T-helper 2 cell (primary cell): ENCODE measurements at places on chromosomes 1 and 21.

GRCh38 chr1:26378088-26378878 is 5.7 kb upstream of the ZNF683 start:
- no peak for DNase-seq

DNA sequence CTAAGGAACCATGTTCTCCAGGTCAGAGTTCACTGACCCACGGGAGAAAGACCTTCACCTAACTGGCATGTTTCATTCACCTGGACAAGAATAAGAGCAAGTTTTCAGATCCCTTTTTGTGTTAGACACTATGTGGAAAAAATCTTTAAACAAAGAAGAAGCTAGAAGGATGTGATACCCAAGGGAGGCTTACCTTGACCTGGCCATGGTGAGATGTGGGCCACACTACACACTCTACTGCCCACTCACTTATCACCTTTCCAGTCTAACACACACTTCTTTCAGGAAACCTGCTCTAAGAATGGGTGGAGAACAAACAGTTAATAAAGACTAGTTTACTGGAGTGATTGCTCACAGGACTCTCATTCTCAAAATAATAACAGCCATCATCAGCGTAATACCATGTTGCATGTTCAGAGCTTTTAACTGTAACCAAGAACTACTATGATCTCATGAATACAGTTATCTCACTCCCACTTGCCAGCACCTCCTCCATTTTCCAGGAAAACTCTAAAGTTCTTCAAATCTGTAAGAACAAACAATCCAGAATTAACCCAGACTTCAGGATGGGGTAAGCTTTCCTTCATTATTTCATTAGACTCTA is 1.4 kb downstream of the RGS8 start:
- no peak for DNase-seq

DNA sequence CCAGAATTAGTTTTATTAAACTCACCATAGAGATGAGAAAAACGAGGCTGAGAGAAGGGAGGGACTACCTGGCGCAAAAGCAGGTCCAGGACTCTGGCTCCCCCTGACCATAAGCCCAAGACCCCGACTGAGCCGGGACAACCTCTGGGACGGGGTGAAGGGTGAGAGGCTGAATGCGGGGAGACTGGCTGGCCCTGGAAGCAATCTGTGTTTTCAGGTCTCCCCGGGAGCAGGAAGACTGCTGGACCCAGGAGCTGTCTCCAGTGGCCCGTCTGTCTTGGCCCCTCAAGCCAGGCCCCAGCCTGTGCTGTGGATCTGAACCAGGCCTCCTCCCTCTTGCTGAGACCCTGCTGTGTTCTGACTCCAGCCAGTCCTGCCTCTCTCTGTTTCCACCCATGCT is 240.8 kb downstream of the TRABD2B start:
- no peak for DNase-seq

- no peak for DNase-seq
Observed at GRCh38 chr1:218384581-218384993, 39.5 kb downstream of the TGFB2 start.

DNA sequence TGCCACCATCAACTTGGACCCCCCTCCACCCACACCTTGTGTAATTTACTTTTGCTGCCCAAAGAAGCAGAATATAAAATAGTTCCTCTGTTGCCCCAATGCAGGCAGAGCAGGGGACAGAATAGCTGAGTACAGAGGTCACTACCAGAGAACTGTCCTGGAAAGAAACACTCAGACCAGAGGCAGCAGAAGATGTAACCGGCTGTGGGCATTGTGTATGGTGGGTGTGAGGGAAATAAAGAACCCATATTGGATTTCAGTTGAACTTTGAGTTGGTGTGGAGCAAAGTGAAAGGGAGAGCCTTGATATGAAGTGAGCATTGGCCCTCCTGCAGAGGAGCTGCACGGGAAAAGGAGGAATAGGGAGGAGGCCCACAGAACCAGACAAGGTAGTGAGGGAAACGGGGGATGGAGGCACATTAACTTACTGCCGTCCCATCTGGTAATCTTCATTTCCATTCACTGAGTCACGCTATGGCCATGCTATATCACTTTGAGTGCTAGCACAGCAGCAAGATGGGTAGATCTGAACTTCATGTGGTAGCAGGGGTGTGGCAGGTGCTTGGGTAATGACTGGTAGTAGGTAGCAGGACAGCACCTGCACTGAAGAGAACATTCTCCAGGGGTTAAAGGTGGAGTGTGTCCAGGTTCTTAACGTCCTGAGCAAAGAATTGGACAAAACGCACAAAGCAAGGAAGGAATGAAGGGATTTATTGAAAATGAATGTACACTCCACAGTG is 56.3 kb upstream of the FBXO28 start:
- DNase-seq = no peak

DNA sequence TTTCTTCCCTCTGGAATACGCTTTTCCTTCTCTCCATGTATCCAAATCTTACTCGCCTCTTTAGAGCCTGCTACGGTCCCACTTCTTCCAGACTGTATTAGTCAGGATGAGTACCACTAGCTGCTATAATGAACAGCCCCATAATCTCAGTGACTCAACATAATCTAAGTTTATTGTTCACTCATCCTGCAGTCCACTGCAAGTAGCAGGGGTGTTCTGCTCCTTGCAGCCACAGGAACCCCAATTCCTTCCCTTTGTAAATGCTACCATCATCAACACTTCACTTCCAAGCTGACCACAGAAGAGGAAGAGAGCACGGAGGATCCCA is 18.1 kb upstream of the LDLRAP1 start:
- no peak for DNase-seq

GRCh38 chr1:63807046-63807445 is 33.2 kb downstream of the ROR1 start:
- DNase-seq = no peak

DNA sequence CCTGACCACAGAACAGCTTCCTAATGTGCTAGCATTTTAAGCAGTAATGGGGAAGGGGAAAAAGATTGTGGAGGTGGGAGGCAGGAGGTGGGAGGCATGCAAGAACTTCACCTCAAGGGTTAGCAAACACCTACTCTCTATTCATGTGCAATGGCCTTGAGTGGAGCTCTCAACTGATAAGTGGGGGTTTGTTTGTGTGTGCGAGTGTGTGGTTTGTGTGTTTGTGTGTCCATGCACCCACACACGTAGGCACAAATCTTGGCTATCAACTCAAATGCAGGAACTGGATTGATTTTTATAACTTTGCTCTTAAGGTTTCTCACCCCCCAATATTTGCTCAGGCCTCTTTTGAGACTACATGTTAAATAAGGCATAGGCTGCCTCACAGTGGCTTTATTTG is 78.6 kb downstream of the SYT6 start:
- DNase-seq = no peak

DNA sequence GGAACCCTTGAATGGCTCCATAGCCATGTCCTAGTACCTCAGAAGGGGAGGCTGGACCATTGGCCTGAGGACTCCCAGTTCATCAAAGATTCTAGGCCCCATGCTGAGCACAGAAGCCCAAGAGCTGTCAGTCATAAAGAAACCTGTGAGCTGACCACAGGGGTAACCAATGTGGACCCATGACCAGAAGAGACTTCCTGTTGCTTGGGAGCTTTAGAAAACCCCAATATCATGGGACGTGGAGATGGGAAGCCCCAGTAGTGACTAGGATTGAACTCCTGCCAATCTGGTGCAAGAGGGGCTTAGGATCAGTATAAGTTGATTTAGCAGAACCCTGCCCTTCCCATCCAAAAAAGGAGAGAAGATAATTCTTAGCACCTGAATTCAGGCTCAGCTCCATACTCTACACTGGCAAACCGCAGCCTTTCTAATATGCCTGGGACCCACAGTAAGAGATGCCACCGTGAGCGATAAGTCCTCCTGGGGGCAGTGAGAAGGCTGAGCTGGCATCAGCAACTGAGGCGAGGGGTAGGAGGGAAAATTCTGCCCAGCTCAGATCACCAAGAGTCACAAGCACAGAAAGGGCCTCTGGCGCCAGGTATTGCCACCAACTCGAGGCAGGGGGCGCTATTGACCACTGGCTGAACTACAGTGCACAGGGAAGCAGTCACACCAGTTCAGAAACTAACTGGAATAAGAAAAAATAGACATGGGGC is 108.9 kb downstream of the CAPN8 start:
- DNase-seq = peak; percentile 33

DNA sequence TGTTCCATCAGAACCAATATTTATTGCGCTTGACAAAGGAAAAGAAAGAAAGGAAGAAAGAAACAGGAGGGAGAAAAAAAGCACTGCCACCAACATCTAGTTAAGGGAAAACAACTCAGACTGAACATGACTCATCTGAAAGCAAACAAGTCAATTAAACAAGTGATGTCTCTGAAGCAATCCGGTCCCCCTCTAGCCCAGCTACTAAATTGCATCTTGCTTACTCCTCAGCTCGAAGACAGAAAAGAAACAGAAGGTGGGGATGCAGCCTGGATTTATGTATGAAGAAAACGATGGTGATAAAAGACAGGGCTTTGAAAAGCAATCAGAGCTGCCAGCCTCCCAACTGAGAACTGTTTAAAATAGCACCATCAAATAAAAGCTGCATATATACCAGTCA is 188.2 kb downstream of the OMA1 start:
- DNase-seq = no peak

- no peak for DNase-seq
Observed at GRCh38 chr1:207355060-207355459, 33.6 kb downstream of the CD55 start.

DNA sequence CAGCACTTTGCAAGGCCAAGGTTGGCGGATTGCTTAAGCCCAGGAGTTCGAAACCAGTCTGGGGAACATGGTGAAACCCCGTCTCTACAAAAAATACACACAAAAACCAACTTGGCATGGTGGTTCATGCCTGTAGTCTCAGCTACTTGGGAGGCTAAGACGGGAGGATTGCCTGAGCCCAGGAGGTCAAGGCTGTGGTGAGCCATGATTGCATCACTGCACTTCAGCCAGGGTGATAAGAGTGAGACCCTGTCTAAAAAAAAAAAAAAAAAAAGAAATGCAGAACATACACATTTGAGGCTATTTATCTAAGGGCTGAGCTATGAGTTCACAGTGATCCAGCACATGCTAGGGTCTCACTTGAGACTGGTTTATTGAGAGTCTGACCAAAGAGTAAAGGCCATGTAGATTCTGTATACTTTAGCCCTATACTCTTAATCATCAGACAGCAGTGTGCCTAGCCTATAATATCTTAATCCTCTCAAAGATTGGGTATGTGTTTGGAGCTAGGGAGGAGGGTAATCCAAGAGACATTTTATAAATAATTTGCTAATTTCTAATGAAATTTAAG is 23.9 kb downstream of the RNF2 start:
- no peak for DNase-seq

GRCh38 chr1:26938659-26939025 is 17.1 kb downstream of the NUDC start:
- DNase-seq = no peak

- DNase-seq = no peak
Observed at GRCh38 chr1:246329900-246330299, 177.2 kb downstream of the SMYD3 start.

GRCh38 chr21:37503848-37504467 is 137.4 kb downstream of the DYRK1A start:
- DNase-seq = no peak

- no peak for DNase-seq
Observed at GRCh38 chr1:6860401-6860800, 75.1 kb downstream of the CAMTA1 start.

DNA sequence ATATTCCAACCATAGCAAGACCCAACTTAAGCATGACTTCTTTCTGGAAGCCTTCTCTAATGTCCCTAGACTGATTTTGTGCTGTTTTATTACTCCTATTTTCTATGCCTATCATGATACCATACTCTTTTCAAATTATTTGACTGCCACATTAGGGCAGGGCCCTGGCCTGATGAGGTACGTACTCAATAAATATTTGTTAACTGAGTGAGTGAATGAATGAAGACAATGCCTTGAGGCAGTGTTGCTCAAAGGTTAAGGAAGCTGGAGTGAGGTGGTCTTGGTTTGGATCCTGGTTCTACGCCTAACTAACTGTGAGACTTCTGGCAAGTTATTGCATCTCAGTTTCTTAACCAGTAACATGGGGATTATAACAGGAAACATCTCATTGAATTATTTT is 38.3 kb upstream of the BACH1 start:
- no peak for DNase-seq

GRCh38 chr1:243731301-243731891 is 118.6 kb downstream of the AKT3 start:
- no peak for DNase-seq

GRCh38 chr1:204376919-204377799 is 17.4 kb upstream of the PLEKHA6 start:
- DNase-seq = no peak

DNA sequence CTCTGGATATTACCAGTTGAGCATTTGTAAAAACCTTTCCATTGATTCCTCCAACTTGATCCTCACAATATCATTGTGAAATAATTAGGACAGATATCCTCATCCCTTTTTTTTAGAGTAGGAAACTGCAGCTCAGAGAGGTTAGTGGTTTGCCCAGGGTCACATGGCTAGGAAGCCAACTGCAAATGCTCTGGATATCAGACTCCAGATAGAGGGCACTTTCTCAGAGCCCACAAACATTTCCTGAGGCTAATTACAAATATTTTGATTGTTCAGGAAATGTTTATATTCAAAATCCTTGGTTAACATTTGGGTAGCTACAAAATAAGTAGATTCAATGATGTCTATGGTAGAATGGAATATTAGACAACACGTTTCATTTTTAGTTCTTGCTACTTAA is 154.8 kb upstream of the DPYD start:
- no peak for DNase-seq

- no peak for DNase-seq
Observed at GRCh38 chr1:152626744-152627143, 3.8 kb upstream of the LCE3A start.

DNA sequence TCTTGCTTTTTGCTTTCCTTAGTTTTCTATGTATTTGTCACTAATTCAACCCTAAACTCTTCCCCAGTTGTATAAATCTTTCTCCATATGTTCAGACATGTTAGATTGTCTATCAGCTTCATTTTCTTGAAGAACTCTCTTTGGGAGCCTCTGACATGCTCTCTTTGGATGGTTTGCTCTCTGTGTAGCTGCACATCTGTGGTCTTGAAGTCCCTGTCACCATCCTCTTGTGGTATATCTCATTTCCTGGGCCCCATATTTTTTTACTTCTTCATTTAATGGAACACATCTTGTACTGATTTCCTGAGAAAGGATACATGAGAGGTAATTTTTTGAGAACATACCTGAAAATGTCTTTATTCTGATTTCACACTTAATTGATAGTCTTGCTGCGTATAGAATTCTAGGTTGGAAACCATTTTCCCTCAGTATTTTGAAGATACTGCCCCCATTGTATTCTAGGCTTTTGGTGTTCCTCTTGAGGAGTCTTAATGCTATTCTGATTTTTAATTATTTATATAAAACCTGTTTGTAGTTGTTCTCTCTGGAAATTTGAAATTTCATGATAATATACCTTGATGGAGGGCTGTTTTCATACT is 72.6 kb downstream of the ST3GAL3 start:
- no peak for DNase-seq
